ENCODE measurements at places on chromosomes 16 and 17.

- no peak for DNase-seq
Measured at GRCh38 chr16:88809068-88809675, 2.6 kb downstream of the APRT start.

GRCh38 chr17:16989953-16990860 is 18.3 kb upstream of the TNFRSF13B start:
- DNase-seq = no peak

DNA sequence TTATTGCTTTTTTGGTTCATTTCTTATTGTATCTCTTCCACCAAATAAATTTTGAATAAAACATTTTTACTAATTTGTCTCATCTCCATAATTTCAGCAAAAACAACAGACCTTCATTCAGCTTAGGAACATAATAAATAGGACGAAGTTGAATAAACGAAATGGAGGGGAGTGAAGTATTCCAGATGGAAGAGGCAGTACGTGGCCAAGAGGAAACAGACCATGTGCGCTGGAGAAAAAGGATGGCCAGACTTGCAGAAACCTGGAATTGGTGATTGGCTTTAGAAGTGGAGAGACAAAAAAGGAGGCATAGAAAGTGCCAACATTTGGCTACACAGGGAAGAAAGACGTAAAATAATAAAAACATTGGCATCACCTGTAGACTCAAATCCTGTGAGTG is 113.5 kb downstream of the USP22 start:
- no peak for DNase-seq

DNA sequence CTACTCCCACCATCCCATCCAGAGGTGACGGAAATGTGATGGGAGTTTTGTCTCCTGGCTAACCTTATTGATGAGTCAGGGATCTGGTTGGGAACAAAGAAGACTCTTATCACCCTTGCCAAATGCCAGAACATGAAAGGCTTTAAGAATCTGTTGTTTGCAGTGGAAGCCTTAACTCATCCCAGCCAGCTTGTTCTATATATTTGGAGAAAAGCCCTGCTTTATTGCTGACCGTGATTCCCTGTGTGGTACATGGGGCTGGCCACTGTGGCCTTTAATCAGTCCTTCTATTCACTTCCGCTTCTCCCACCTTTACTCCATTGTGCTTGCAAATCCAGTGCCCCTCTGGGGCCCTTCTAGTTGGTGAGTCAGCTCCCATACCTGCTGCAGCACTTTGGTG is 156.6 kb downstream of the PHKB start:
- no peak for DNase-seq

DNA sequence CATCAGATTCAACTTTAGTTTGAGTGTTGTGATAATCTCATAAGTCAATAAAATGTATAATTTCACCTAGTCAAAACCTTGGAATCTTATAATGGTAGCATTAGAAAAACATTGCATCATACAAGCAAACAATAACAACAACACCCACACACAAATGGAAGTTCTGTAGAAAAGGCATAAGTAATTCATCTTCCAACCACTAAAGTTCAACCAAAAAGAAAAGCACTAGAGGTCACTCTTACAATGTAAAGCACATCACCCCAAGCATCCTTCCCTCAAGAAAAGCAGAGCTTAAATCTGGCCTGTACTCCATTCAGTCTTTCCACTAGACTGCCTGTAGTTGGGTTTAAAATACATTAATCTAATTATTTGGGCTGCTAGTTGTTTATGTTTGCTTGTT is 1.8 kb downstream of the CNTNAP4 start:
- no peak for DNase-seq

GRCh38 chr17:19747829-19748806 is at the start of gene ALDH3A1:
Gene ALDH3A1, minus strand, starts transcription at chr17:19748298. Its CDS starts 3,169 bp downstream, at chr17:19745129.
- no peak for DNase-seq

- DNase-seq = no peak
Measured at GRCh38 chr16:79850348-79850747, 249.8 kb upstream of the MAF start.

DNA sequence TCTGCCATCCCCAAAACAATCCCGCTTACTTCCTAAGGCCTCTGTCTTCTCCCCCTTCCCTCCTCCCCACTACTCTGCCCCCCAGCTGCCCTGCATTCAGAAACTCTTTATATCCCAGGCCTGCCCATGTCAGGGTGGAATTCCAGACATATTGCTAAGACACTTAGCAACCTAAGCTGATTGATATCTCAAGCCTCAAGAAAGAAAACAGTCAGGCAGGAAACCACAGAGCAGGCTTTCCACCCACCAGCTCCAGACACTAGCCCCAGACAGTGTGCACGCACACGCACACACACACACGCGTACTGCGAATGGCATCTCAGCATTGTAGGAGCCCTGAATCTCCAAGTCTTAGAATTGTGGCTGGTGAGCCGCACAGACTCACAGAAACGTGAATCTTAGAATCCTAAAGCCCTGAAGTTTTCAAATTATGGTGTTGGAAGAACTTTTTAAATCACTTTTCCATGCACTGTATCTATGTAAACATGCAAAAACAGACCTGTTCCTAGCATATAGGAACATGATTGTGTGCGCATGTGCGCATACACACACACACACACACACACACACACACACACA is 8.8 kb upstream of the LPCAT2 start:
- DNase-seq = peak; percentile 82

DNA sequence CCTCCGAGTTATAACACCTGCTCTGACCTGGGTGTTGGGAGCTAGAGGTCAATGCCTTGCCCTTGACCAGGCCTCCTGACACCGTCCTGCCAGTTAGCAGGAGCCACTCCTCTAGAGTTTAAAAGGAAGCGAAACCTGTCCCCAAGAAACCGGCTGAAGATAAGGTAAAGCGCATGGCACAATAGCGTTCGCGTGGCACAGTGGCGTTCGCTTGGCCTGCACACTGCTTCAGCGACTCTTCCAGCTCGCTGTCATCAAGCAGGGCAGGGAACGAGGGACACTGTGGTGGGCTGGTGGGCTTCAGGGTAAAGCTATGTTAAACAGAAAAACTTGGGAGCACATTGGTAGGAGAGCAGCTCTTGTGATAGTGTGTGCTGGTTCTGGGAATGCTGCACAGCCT is 28.2 kb upstream of the ETV4 start:
- no peak for DNase-seq

- DNase-seq = peak; percentile 22
Measured at GRCh38 chr16:81366316-81366932, 51.7 kb downstream of the GAN start.

DNA sequence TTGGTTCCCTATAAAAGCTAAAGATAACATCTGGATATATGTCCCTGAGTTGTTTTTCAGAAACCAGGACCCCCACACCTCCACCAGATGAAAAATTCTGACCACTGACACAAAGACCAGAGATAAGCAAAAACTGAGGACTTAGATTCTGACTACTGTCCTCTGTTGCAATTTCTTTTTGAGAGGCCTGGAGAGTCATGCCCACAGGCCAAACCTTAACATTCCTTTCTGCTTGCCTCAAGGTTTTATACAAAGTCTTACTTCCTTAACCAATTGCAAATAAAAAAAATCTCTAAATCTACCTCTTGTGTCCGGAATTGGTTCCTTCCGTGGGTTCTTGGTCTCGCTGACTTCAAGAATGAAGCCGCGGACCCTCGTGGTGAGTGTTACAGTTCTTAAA is 228.5 kb downstream of the ABCC12 start:
- DNase-seq = no peak

GRCh38 chr17:79707931-79708891 is 22.5 kb upstream of the ENPP7 start:
- no peak for DNase-seq

GRCh38 chr17:64128787-64129514 is 993 bp downstream of the ERN1 start:
- peak; percentile 54 for DNase-seq

GRCh38 chr17:66405836-66406677 is 103.6 kb downstream of the PRKCA start:
- no peak for DNase-seq

DNA sequence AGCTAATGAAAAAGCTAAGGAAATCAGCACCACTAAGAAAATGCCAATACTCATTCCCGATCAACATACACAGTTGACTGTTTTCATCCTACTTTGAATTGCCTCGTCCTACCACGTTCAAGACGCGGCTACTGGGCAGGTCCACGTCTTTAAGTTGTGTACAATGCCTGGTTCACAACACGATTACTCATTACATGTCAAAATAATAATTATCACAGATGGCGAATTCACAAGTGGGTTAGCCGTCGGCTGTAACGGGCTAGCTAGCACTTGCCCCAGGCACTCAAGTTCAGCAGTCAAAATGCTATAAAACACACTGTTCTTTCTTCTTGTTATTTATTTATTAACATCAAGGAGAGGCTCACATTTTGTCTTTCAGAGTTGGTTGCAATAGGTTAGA is 124.2 kb downstream of the ZFHX3 start:
- DNase-seq = no peak

DNA sequence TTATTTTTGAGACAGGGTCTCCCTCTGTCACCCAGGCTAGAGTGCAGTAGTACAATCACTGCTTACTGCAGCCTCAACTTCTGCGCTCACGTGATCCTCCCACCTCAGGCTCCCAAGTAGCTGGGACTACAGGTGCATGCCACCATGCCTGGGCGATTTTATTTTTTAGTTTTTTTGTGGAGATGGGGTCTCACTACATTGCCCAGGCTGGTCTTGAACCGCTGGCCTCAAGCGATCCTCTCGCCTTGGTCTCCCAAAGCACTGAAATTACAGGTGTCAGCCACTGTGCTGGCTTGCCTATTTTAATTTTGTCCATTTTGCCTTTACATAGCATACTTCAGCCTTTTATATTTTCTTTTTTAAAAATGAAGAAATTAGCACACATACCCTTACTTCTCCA is 51.2 kb downstream of the TTC19 start:
- DNase-seq = no peak

DNA sequence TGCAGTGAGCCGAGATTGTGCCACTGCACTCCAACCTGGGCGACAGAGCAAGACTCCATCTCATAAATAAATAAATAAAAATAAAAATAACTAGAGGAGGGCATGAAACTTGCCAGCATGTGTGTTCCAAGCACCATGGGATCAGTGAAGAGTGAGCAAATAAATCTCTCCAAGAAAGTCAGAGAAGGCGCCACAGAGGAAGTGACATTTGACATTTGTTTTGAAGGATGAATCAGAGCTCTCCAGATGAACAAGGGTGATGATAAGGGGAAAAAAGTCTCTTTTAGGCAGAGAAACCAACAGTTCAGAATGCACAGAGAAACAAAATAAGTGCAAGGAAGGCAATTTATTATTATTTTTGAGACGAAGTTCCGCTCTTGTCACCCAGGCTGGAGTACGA is 50.3 kb downstream of the IST1 start:
- DNase-seq = no peak

GRCh38 chr16:87297407-87297806 is 19.8 kb downstream of the C16orf95 start:
- no peak for DNase-seq

DNA sequence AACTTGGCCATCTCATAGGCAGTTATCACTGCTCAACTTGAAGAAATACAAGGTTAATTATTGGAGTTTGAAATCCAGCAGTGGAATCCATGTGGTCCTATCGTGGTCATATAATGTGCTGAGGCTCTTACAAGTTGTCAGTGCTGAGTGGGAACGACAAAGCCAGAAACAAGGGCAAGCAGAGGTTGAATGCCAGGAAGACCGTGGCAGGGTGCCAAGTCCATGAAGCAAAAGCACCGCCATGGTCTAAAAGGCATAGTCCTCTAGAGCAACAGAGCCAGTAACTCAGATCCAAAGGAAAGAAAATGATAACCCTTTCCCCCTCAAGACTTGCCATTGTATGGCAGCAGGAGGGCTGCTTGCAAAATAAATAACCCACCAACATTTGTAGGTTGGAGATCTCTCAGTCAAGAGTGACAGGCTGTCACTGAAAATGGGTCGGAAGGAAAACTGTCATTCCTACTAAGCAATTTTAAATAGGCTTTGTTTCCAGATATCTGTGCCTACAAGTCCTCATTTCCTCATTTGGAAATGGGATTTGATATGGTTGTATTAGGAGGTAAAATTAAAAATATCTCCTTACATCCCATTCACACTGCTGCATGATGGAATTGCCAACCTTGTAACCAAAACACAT is 36.4 kb upstream of the HSBP1 start:
- DNase-seq = no peak

- no peak for DNase-seq
Measured at GRCh38 chr16:85781156-85781555, 18.2 kb downstream of the EMC8 start.

DNA sequence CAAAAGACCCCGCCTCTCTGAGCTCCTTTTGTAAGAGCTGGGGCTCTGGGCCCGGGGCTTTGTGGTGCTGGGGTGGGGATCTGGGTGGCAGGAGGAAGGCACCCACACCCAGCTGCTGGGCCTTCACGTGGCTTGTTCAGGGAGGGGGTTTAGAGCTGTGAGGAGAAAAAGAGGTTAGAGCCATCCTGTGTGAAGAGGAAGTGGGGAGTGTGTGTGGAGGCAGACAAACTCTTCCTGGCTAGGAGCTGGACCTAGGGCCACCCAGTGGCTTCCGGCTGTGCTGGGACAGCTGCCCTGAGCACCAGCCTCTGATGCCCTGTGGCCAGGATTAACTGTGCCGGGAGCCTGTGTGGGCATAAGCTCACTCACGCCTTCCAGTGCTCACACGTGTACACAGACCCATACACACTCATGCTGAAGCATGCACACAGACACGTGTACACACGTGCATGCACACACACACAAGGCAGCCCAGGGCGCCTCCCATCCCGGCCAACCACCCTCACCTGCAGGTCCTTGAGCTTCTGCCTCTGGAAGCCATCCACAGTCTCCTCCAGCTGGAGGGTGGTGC is 7.4 kb downstream of the CIBAR2 start:
- no peak for DNase-seq

DNA sequence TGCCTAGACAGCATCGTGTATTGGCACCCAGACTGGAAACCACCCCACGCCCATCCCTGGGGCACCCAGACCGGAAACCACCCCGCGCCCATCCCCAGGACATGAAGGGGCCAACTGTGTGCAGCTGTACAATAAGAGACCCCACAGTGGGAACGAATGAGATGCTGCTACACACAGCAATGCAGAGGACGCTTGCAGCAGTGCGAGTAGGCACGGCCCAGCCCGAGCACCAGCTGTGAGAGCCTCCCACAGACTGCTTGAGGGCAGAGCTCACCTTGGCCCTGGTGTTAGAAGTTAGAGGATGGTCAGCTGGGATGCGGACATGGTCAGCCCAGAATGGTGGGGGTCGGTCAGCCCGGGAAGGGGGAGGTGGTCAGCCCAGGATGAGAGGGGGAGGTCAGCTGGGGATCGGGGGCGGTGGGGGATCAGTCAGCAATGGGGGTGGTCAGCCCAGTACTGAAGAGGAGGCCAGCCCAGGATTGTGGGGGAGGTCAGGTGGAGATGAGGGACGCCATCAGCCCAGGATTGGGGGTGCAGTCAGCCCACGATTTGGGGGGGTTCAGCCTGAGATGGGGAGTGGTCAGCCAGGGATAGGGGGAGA is 340.0 kb downstream of the C16orf95 start:
- no peak for DNase-seq

All from H54 (cell line).